ENCODE measurements at places on chromosomes 4 and X.
A peak's percentile ranks its signal among the peaks of the same experiment; 100 is the strongest.

GRCh38 chr4:81453024-81453423 lies 18.7 kb downstream of the RASGEF1B start:
- DNase-seq = no peak

GRCh38 chr4:169156392-169156791 lies 114.4 kb downstream of the SH3RF1 start:
- no peak for DNase-seq

DNA sequence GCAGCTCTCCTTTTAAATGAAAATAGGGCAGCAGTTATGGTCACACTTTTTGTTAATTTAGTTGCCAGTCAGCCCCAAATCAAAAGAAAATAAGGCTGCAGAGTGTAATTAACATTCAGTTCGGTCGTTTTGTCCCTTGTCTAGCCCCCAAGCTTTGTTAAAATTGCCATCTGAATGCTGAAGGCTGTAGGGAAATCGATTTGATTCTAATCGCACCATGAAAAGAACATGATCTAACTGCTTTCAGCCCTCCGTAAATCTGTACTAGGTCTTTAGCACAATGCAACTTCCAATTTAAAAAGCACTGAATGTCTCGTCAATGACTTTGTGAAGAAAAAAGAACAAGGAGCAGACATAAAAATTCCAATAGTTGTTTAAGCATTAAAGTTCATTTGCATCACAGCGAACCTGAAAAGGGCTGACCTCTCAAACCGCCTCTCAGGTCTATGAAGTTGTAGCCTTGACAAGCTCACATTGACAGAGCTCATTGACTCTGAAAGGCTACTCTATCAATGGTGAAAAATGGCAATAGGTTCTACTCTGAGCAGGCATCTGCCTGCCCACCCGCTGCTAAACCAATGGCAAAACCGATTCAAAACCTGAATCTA lies 48.9 kb downstream of the CHIC2 start:
- DNase-seq = peak; percentile 44

DNA sequence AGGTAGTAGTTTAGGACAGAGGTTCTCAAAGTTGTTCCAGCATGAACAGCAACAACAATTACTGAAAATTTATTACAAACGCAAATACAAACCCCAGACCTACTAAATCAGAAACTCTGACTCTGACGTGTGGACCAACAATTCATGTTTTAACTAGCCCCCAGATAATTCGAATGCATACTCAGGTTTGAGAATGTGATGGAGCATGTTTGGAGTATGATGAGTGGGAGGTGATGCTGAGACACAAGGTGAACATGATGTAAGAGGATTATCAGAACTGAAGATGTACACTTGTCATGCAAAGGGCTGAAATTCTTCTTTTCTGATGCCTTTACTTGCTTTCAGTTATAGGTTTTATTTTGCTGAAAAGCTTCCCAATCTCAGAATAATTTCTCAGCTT lies 323.0 kb downstream of the INPP4B start:
- DNase-seq = no peak

GRCh38 chr4:41678951-41679350 lies 69.6 kb downstream of the PHOX2B start:
- no peak for DNase-seq
